Right kidney (tissue), 9 donors: ENCODE measurements at places on chromosomes 1 and 21.

DNA sequence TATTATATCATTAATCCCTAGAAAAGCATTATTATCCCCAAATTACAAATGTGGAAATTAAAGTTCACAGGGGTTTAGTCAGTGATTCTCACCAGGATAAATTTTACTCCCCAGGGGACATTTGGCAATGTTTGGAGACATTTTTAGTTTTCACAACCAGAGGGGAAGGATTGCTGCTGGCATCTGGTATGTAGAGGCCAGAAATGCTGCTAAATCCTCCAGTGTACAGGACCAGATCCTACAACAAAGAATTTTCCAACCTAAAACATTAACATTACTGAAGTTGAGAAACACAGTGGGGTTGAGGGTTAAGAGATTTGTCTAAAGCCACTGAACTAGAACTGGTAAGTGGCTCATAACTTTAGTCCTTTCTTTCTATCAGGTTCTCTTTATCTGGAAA is 162.0 kb upstream of the SYT6 start:
- DNase-seq = no peak

GRCh38 chr1:94739521-94740061 is 80.6 kb upstream of the SLC44A3 start:
- no peak for DNase-seq

GRCh38 chr21:45264912-45265515 is 22.7 kb downstream of the POFUT2 start:
- no peak for DNase-seq

- no peak for DNase-seq
Observed at GRCh38 chr1:57086154-57086553, 120.3 kb upstream of the C8B start.

DNA sequence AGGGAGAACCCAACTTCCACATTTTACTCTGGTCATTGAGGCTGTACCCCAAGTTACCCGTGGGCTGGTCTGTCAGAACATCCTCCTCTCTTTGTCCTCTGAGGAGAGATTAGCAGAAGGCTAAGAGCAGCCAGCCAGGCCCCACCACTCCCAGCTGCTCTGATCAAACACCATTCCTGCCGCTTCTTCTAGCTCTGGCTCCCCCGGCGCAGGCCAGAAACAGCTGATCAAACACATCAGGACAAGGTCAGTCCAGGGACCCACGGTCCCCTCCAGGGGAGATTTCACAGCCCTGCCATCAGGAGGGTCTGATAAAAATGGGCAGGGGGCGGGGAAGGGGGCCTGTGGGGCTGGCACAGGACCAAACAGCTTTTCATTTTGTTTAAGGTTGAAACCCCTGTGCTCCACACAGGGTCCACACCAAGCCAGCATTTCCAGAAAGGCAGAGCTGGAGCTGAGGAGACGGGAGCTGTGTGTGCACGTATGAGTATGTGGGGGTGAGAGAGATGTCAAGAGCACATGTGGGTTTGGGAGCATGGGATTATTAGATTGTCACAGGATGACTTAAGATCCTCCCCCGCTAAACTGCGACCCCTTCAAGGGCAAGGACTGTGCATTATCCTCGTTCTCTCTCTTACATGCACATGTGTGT is 29.9 kb upstream of the EPHA8 start:
- no peak for DNase-seq
